ENCODE measurements at places on chromosomes 3 and 15.

DNA sequence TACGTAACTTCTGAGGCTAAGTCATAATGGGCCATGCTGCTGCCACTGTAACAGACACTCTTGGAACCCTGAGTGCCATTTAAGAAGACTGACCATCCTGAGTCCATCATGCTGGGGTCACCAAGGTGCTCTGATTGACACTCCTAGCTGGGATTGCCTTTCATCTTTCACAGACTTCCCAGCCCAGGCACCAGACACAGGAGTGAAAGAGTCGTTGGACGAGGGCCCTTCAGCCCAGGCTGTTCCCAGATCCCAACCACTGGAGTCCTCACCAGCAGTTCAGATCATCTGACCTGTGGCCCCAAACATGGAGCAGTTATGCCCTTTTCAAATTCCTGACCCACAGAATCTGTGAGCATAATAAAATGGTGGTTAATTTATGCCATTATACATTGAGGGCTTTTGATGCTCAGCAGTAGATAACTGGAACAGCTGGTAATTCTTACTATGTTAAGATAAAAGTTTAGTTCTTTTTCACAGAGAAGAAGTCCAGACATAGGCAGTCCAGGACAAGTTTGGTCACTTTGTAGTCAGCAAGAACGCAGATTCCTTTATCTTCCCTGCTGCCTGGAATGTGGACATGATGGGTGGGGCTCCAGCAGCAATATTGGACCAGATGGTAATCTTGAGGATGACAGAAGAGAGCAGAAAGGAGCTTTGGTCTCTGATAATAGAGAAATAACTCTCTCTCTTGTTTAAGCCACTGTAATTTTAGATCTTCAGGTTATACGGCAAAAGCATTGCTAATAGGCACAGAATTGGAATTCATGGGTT, 7.3 kb upstream of the EHD4 start:
- DNase-seq = no peak

DNA sequence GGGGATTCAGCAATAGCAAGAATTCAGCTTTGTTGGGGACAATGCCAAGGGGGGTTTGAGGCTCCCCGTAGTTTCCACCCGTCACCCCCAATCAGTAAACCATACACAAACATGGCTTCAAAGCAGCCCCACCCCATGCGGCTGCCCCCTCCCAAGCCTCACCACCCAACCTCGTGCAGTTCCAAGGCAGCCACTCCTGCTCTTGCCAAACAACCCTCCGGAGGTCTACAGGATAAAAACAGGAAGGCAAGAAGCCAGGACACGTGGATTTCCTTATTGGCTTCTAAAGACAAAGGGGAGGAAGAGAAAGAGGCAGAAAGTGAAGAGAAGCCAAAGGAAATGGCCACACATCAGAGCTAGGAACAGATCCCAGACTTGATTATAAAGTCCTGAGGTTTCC, 121.1 kb downstream of the SHQ1 start:
- DNase-seq = no peak

DNA sequence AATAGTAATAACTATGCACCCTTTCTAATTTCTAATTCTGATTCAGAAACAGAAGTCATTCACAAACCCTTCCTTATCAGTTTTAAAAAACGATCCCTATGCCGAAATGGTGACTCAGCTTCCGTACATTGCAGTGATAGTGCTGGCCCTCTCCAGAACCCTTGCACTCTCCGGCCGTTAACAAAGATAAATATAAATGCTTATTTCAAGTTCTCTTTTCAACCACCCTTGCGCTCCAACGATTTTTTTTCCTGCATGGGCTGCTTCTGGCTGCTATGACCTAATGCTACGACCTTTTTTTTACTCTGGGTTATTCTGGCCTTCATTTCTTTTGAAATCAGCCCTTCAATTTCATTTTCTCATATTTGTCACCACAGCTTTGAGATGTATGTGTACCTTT, 646.2 kb downstream of the NTRK3 start:
- no peak for DNase-seq

GRCh38 chr15:93170329-93170728, 81.3 kb upstream of the RGMA start:
- no peak for DNase-seq

DNA sequence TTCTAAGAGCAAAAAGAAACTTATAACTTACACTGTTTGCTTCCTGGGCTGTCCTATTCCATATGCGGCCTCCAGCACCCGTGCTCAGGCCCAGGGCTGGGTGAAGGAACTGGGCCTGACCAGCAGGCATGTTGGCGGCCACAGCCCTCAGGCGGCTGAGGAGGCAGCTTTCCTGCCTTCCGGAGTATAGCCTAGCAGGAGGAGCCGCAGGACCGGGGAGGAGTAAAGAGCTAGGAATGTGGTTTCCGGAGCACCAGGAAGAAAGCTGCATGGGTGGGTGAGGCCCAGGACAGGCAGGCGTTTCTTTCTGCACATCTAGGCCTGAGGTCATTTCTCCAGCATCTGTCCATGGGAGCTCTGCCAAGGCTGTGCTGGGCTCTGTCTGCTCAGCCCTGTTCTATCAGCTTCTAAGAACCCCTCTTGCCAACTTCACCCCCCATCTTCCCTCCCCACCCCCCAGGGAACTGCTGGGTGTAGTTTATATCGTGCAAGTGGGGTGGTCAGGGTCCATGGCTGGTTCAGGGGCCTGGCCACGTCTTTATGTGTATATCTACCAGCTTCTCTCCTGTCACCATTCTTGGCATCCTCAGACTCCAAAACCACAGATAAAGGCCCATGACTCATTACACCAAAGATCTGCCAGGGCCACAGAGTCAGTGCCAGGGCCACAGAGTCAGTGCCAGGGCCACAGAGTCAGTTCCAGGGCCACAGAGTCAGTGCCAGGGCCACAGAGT, 7.8 kb upstream of the KIF7 start:
- DNase-seq = peak; percentile 71

DNA sequence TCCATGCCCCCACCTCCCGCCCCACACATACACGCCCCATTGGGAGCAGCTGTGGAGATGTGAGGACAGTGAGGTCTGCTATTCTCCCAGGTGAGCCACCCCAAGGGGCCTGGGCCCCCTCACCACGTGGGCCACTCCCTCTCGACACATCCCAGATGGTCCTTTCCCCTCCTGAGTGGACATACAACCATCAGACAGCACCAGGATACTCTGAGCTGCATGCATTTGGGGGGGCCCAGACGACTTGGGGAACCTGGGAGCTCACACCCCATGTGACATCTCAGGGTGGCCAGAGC, 17.5 kb downstream of the FBLN2 start:
- DNase-seq = no peak

GRCh38 chr15:58594898-58595297, 154.6 kb downstream of the ADAM10 start:
- DNase-seq = no peak

DNA sequence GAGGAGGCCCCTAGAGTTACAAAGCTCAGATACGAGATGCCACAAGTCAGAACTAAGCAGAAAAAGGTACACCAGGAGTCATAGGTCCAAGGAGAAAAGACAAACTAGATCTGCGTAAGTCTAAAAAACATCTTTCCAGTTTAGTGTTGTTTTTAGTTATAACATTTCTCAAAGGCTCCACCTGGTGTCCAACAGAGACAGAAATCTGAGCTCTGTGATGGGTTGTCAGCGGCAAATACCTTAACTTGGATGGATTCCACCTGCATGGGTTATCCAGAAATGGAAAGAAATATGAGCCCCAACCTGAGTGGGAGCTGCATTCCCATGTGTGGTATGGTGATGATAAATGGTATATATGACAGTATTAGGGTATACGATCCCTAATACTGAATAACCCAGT, 238.6 kb upstream of the CHRM5 start:
- DNase-seq = no peak

DNA sequence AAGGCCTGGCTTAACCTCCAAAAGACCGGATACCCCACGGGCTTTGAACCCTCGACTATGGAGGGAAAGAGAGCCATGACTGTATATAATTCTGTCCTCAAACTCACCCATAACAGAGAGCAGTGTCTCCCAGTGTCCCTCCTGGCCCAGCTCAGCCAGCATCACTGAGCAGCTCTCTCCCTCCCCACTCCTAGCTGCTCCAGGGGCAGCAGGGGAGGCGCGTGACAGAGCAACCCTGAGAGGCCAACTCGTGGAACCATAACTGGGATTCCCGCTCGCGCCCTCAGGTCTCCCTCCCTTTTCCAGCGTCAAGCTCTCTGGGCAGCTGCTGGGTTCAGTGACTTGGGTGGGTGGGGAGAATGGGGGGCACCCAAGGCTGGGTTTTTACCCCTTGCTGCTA, 561 bp upstream of the CPLX3 start:
- DNase-seq = no peak

DNA sequence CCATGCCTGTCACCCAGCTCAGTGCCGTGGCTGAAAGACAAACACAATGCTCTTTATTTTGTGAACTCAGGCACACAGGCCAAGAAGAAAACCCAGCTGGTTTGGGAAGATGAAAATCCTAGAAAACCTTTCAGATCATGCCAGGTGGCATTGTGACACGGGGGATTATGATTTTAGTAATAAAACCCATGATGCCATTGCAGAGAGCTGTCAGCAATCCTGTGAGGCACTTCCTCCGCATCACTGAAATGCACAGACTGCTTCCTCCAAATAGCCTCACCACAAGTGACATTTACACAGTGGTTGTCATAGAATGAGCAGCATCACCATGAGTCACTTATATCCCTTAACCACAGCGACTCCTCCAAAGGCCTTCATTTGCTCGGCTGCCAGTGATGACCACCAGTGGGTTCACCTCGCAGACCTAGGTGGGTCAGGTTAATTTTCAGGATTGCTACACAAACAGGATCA, 22.7 kb downstream of the ABHD6 start:
- no peak for DNase-seq

DNA sequence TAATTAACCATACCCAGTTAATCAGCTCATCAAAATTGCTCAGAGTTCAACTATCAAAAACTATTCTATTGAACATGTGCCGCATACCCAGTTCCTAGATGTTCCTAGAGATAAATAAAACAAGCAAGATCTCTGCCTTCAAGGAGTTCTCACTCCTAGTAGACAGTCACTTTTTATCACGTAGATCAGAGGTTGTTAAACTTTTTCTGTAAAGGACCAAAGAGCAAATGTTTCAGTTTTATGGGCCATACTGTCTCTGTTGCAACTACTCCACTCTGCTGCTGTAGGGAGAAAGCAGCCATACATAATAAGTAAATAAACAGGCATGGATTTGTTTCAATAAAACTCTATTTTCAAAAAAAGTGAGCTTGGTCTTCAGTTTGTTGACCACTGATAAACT, 7.9 kb downstream of the FBN1 start:
- DNase-seq = no peak

GRCh38 chr3:129060276-129061022, at the start of gene GP9:
TSS of gene GP9 (plus strand) at chr3:129060779. CDS start at chr3:129061740, 961 bp downstream.
- no peak for DNase-seq

DNA sequence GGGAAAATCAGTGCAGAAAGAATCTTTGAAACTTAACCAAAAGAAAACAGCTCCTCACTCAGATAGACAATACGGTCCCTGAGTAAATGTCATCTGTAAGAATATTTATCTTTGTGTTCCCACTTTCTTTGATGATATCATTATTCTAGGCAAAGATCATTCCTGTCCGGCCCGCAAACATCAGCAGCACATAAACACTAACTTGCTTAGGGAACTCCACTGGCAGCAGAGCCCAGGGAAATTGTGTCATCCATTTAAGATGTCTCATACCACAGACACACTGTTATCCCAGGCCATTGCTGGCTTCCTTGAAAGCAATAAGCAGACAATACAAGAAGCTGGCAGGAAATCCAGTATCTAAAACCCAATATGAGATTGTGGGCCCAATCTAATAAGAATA, 20.1 kb upstream of the CD96 start:
- DNase-seq = no peak

DNA sequence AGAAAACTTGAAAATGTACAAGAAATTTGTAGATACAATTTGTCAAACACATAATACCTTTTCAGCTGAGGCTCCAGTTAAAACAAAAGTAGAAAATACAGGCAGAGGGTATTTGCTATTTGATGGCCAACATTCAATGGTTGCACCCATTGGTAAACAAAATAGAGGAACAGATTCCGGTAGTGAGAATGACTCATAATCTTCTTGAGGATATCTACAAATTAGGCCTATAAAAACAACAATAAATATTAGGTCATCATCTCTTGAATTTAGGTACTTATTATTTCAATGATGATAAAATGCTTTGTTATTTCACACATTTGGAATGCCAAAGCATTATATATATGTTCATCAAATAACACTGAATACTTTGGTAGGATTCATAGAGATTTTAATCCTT, 53.4 kb downstream of the DENND4A start:
- no peak for DNase-seq
